Urinary bladder (tissue), 4 donors: ENCODE measurements at places on chromosomes 5 and 9.

- no peak for DNase-seq
These were observed 25.8 kb downstream of the FBXL7 start for GRCh38 chr5:15525703-15526275.

DNA sequence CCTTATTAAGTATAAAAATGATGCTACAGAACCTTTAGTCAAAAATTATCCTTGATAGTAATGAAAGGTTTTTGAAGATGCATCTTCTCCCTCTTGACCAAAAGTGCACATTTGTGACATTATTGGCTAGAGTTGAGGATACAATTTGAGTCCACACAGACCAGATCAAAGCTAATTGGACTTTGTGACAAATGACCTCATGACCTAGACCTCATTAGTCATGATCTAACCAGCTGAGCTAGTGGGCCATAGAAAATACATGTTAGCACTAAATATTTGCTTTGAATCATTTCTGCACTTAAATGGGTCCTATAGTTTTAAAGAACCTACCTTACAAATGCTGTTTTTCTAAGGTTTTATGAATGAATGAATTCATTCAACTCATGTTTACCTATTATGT, 182.1 kb downstream of the RFX3 start:
- DNase-seq = no peak

DNA sequence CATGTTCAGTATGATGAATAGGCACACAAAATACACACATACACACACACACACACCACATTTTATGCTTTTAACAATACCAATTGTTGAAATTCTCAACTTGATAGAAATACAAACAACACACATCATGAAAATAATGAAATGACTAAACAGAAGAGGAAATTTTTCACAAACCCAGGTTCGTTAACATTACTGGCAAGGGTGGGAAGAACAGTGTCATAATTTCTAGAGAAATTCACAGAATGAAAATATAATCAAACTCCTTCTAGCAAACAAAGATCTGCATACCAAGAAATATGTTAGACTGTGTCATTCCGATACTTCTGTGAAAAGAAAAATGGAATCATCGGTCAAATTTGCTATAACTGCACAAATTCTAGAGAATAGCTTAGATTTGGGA, 41.9 kb downstream of the ST8SIA4 start:
- no peak for DNase-seq

DNA sequence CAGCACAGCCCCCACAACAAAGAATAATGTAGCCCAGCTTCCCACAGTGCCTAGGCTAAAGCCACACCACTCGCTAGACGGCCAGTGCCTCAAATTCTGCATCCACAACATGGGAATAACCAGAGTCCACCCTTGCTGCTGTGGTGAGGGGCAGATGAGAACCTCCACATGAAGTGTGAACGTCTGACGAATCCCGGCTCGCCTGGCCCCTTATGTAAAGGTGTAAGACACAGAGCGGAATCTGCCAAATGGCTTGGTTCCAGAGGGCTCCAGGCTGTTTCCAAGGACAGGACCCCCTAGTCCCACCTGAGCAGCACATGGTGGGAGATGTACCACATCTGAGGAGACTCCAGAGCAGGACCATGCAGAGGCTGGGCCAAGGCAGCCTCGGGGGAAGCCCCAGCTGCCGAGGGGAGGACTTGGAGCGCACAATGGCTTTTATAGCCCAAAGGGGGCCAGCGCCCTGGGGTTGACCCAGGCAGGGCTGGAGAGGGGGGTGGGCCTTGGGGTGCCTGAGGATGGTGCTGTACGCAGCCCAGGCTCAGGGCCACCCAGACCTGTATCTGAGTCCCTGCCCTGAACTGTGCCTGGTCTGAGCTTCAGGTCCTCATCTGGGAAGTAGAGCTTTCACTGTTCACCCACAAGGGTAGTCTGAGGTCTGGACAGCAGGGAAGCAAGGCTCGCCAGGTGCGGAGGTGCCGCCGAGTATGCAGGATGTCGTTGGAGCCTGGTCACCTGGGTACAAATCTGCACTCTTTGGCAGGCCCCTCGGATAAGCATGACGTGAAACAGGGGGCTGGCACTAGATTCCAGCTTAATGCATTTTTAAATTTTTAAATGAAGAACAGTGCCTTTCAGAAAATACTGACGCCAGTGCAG, 24.9 kb upstream of the SLC25A51 start:
- no peak for DNase-seq
